AG10803 (cell line): ENCODE measurements at places on chromosomes 5 and 9.

DNA sequence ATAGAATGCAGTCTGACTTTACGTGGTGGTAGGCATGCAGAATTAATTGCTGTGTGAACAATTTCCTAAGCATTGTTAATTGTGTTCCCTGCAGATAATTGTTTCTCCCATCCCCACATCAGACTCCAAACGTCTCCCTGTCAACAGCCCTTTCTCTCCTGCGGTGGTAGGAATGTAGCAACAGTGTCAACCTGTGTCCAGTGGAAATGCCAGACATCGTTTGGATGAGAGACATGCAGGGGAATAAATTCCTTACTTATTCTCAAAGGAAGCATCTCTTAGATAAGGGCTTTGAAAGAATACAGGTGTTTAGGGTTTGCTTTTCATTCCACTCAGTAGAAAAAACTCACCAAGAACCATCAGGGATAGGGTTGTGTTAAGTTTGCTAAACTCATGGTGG is 245.3 kb upstream of the WWC1 start:
- no peak for DNase-seq

DNA sequence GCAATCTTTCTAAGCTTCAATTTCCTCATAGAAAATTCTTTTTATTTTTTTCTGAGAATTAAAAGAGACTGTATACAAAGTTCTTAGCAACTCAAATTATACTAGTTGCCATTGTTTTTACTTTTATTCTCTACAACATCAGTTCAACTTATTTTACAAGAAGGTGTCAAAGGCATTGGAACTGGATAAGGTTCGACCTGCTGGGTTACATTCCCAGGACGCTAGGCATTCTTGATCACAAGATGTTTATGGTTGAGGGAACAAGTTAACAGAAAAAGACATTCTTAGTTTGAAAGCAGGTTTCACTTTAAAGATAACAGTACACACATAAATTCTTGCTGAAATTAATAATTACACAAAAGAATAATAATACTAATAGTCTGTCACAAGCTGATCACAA is 163.5 kb upstream of the SNX2 start:
- no peak for DNase-seq

GRCh38 chr9:113770396-113770795 is 105.7 kb upstream of the ZNF618 start:
- DNase-seq = no peak

GRCh38 chr9:93595461-93595860 is 19.1 kb downstream of the PHF2 start:
- DNase-seq = no peak

DNA sequence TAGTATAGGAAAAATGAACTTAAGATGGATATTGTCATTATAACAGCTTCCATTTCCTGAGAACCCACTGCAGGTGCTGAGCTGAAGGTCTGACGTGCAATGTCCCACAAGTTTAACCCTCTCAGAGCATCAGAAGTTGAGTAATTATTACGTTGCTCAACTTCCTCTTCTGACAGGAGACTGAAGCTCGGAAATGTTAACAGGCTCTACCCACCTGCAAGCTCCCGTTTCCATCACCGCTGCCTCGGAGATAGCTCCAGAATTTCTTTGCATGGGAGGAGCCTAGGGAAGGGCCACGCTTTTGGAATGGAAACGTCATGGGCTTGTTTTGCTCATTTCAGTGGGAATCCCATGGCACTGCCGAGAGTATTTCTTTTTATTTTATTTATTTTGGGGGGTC is 1.0 kb upstream of the NTMT1 start:
- no peak for DNase-seq

- DNase-seq = no peak
Measured at GRCh38 chr9:89254773-89255125, 56.2 kb upstream of the CKS2 start.

DNA sequence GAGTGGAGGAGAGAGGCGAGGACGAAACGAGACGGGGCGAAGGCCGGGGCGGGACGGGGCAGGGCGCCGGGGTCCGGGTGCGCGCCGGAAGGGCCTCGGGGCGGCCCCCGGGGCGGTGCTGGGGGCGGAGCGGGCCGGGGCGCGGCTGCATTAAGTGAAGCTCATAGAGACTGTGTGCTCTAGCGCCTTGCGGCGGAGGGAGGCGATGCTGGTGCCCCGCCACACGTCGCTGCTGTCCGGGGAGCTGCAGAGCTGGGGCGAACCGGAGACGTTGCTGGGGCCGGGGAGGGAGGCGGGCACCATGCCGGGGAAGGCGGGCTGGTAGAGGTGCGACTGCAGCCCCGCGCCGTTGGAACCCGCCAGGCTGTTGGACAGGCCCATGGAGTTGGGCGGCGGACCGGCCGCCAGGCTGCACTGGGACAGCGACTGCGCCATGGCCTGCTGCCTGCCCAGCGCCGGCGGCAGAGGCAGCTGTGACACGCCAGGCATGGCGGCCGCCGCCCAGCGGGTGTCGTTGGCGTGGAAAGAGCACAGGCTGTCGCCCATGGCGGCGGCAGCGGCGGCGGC is 8.3 kb downstream of the OTP start:
- peak; percentile 12 for DNase-seq

- DNase-seq = no peak
Measured at GRCh38 chr9:70488098-70488792, 73.8 kb upstream of the KLF9 start.

- no peak for DNase-seq
Measured at GRCh38 chr5:76983468-76983867, 30.6 kb downstream of the CRHBP start.

- DNase-seq = no peak
Measured at GRCh38 chr9:80163889-80164288, 592.1 kb downstream of the TLE4 start.

DNA sequence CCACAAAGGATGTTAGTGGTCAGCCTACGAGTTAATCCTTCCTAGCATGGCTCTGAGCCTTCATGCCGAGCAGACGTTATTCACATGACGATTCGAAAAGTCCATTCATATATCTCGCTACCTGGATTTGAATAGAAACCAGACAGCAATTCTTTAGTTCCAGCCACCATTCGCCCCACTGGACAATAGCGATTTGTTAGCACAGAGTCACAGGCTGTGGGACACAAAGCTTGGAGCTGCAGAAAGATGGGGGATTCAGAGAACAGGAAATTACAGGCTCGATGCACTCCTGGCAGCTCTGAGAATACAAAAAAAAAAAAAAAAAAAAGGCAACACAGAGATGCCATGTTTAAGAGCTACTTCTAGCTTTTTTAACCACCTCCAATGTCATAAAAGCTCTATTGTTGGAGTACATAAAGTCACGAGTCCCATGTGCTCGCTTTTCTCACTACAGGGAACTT is 110.7 kb downstream of the NR6A1 start:
- peak; percentile 78 for DNase-seq

DNA sequence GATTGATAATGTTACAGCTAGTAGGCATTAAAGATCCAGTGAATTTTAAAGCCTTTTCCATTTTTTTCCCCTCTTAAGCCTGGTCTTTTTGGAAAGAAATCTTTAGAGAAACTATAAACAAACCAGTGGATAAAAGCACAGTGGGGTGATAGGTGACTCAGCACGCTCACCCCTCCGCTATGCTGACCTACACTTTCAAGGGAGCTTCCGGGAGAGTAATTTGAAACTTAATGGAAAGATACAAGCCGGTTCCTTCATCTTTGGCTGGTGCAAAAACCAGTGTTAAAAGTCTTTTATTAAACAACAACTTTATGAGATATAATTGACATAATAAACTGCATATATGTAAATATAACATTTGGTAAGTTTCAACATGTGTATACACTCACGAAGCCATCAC is 27.0 kb upstream of the ALDOB start:
- DNase-seq = no peak

DNA sequence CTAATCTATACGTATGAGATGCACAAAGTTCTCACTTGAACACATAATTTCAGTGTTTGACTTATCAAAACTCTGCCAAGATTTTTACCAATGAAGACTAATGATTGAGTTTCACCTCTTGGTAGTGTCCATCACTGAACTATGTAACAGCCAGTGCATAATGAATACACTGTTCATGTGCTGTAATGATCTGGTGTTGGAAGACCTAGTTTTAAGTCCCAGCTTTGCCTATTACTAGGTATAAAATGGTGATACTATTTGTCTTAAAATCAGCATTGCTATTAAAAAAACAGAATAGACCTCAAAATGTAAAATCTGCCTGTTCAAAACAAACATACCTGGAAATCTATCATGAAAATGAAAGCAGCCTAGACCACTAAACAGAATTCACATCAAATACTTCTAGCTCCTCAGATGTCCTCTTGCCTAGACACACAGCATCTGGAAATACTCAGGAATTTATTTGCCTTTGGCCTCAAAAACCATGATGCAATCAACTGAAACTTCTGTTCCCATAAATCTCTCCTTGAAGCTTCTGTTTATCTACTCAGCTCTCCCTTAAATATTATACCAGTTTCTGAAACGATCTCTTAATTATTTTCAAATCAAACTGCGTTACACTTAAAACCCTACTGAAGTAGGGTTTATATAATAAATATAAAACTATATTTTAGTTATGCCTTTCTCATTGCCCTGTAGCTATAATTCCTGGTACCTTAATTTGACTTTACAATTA is 38.1 kb downstream of the MRPS27 start:
- peak; percentile 92 for DNase-seq

GRCh38 chr9:93080406-93080805 is 15.6 kb upstream of the CARD19 start:
- no peak for DNase-seq

GRCh38 chr9:3244963-3245653 is 280.7 kb downstream of the RFX3 start:
- no peak for DNase-seq

DNA sequence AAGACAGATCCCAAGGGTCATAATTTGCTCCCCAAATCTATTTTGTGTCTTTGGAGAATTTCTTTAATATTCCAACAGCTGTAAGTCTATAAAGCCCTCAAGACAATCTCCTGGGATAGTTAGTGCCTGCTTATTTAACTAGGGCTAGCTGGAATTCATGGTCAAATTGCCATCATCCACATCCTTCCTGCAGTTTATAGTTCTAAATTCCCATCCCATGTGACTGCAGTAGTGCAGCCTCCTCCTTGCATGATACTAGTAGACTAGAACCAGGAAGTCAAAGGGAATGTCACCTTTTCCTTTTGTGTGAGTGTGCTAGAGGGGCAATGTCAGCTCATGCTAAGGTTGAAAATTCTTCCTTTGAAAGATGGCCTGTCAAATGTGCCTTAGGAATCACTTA is 214.8 kb upstream of the PIK3R1 start:
- peak; percentile 45 for DNase-seq

- no peak for DNase-seq
Measured at GRCh38 chr9:131470581-131470991, 32.1 kb upstream of the POMT1 start.

- no peak for DNase-seq
Measured at GRCh38 chr9:81264516-81264915, 424.8 kb downstream of the TLE1 start.

DNA sequence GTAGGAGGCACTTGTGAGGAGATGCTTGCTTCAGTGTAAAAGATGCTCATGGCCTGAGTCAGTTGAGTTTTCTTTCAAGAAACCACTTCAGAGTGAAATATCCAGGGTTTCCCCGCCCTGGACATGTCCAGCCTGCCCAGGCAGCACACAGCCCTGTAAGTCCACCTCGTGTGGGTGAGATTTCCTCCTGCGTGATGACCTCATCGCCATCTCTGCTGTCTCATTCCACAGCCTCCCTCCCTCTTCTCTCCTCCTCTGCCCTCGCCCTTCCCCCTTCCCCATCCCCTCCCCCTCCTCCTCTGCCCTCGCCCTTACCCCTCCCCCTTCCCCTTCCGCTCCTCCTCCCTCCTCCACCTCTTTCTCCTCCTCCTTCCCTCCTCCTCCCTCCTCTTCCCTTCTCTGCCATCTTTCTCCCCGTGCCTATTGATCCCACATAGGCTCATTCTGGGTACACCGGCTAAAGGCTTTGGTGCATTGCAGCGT is 34.0 kb upstream of the NCS1 start:
- peak; percentile 94 for DNase-seq

DNA sequence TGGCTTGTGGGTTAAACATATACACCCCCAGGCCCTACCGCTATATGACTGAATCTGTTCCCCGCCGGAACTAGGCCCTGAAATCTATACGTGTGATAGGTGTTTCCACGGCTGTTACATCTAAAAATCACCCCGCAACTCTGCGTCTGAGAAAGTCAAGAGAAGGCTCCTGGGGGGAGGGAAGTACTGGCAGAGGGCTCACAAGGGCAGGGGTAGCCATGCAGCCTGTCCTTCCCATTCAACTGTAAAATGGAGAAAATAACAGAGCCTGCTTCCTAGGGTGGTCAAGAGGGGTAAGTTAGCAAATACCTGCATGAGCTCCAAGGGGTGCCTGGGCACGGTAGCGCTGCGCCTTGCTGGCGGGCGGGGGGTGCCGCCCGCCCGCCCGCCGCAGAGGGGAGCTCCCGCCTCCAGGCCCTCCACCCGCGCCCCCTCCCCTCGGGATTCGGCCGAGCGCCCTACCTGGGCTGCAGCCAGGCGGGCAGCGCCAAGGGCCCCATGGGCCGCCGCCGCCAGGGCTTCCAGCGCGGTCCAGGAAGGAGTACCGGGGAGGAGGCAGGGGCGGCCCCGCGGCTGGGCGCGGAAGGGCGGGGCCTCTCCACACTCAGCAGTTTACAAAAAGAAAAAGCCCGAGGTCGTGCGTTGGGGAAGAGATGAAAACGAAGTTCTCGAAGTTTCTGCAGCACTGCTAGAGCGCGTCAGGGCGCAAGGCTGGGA is at the start of gene HACD4:
Gene HACD4, minus strand, starts transcription at position 550 of the 717 bp plus-strand sequence. Its CDS starts 50 bp downstream, at position 500.
- DNase-seq = peak; percentile 36

- DNase-seq = peak; percentile 7
Measured at GRCh38 chr5:116479776-116480675, 94.6 kb downstream of the SEMA6A start.

- DNase-seq = no peak
Measured at GRCh38 chr5:135443161-135443960, 3.8 kb downstream of the DCANP1 start.

DNA sequence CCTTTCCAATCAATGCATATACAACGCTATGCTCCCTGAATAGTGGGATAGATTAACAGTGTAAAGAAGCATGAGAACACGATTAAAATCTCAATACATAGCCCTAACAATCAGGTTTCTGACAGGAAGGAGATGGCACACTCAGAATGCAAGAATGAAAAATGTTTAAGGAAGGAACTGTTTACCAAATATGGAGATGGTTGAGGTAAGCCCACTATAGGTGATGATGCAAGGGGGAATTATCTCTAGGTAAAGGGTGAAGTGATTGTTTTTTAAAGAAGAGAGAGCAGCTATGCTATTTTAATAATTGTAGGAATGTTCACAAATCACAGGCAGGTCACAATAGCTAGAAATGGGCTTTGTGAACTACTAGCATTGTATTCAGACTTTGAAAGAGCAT is 302.4 kb downstream of the CHSY3 start:
- no peak for DNase-seq

- no peak for DNase-seq
Measured at GRCh38 chr5:115524199-115524847, 20.3 kb downstream of the FEM1C start.

DNA sequence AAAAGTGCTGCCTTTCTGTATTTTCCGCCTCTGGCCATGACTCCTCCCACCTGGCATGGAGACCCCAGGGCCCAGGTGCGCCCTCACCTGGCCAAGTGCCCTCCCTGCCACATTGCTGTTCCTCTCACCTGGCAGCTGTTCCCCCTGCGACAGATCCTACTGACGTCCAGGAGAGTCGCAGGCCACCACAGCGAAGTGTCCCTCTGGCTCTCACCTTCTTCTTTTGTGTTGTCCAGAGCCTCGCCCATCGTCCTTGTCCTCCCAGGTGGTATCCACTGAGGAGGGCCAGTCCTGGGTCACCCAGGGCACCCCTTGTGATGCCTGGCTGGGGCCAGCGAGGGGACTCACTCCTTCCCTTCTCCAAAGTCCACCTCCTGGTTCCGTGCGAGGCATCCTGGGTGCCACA is 2.6 kb downstream of the NKD2 start:
- no peak for DNase-seq

- DNase-seq = peak; percentile 36
Measured at GRCh38 chr5:103394676-103395075, 136.1 kb downstream of the MACIR start.
